Effector CD4-positive, alpha-beta T cell (primary cell): ENCODE measurements at places on chromosomes 2 and 18.

GRCh38 chr2:172196768-172197431, 94.2 kb upstream of the DLX2 start:
- no peak for DNase-seq

GRCh38 chr18:42756214-42756613, 359.3 kb downstream of the RIT2 start:
- no peak for DNase-seq

- no peak for DNase-seq
Observed at GRCh38 chr2:202039278-202040078, 5.8 kb downstream of the FZD7 start.

DNA sequence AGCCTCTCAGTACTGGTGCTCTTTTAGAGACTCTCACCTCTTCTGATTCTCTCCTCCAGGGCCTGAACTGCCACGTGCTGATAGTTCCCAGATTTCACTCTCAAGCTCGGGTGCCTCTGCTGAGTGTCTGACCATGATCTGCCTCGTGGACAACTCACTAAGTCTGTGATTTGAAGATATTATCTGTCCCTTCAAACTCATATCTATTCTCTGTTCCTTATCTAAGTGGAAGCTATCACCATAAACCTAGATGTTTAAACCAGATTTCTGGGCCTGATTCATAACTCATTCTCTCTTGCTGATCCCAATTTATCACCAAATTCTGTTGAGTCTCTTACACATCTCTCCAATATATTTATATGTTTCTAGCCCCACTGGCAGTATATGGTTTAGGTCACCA, 29.9 kb upstream of the KIDINS220 start:
- DNase-seq: no peak

- DNase-seq: no peak
Observed at GRCh38 chr2:129767346-129768035, 212.0 kb upstream of the RAB6C start.

DNA sequence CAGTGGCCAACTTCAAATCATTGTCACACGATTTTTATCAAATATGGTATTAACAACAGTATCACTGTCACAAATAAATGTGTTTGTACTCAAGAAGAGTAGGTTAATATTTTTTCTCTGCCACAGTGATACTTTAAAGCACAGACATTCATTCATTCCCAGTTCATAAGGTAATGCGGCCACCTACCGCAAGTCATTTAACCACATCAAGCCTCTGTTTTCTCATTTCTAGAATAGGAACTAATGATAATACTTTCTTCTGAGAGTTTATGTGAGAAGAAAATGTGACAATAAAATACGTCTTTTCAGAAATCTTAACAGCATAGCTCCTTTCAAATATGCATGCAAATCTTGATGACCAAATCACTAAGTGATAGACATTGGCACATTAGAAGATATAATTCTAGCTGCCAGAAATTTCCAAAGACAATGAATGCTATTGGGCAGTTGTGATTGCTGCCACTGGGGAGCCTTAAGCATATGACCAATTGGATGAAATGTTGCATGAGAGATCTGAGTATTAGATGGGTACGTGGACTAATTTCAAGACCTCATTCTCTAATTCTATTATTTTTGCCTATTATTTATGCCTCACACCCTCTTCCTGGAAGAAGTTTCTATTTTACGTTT, 430.9 kb downstream of the PID1 start:
- DNase-seq: no peak

DNA sequence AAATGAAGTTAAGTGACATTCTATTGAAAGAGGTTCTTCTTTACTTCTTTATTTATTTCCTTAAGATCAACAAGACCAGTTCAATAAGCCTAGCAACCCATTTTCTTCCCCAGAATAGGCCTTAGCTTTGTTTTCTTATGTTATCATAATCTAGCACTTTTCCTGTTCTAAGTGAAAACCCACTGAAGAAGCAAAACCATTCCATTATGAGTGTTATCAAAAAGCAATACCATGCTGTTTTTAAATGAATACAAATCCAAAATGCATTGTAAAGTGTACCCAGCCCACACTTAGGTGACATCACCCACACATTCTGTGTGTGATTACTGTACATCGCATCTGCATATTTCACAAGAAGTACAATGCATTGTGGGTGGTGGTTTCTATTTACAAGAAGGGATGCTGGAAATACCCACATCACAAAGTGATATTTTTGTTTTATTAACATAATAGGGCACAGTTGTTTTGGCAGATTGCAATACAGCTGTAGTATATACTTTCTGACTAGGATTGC, 679.5 kb downstream of the KCNJ3 start:
- no peak for DNase-seq

GRCh38 chr2:14569294-14569693, 63.2 kb upstream of the LRATD1 start:
- DNase-seq: no peak

GRCh38 chr2:25041307-25041927, 459 bp upstream of the EFR3B start:
- peak; percentile 24 for DNase-seq

- no peak for DNase-seq
Observed at GRCh38 chr2:174594456-174594855, 3.1 kb downstream of the WIPF1 start.

- no peak for DNase-seq
Observed at GRCh38 chr2:231172025-231172424, 26.4 kb upstream of the ARMC9 start.

- no peak for DNase-seq
Observed at GRCh38 chr2:218129458-218130135, 3.8 kb downstream of the CXCR2 start.

DNA sequence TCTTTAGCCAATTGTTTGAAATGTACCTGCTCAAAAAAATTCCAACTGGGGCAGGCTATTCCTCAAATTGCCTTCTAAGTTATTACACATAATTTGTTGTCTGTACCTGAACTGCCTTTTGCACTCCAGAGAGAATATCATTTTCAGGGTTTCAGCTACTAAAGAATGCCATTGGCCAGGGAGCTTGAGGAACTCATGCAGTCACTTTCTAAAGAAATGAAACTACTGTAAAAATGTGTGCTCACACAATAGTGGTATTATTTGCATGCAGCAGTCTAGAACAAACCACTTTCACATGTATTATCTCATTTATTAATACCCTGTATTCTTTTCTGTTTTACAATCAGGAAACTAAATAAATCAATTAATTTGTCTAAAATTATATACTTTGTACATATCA, 152.2 kb downstream of the PID1 start:
- no peak for DNase-seq

DNA sequence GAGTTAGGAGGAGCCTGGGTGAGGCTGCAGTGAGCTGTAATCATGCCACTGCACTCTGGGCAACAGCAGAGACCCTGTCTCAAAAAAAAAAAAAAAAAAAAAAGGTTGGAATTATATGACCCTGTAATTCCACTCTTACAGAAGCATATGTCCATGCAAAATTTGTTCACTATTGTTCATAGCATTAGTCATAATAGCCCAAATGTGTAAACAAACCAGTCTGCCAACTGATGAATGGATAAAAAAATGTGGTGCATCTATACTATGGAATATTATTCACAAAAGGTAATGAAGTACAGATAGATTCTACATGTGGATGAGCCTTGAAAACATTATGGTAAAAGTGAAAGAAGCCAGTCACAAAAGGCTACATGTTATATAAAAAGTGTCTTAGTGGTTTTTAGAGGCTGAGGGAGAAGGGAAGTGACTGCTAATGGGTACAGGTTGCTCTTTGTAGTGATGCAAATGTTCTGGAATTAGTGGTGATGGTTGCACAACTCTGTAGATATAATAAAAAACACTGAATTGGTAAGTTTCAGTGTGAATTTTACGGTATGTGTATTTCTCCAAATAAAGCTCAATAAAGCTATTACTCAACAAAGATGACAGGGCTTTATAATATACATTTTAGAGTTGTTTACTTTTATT, 9.4 kb downstream of the COA5 start:
- DNase-seq: no peak

DNA sequence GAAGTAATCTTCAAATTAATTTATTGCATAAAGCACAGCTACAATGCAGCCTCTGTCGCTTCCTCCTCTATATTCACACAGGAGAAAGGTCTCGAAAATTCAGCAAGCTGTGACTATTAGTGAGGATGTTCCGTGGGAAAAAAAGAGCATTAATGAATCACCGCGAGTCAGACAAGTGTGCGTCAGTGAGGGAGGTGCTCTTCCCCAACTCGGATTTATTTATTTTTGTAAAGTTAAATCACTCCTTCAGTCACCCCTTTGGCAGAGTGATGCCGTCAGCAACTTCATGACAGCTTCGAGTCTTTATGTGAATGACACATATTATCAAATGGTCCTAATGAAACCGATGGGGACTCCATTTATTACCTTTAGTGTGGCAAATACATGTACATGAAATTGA, 648.9 kb upstream of the SALL3 start:
- DNase-seq: no peak

- DNase-seq: no peak
Observed at GRCh38 chr2:27972311-27972710, 81.8 kb downstream of the BABAM2 start.

- DNase-seq: no peak
Observed at GRCh38 chr2:20465716-20466394, 19.0 kb downstream of the RHOB start.

GRCh38 chr2:208129744-208130711, at the start of gene CRYGC:
Gene CRYGC, minus strand, starts transcription at chr2:208129828. Its CDS starts 36 bp downstream, at chr2:208129792.
- no peak for DNase-seq

DNA sequence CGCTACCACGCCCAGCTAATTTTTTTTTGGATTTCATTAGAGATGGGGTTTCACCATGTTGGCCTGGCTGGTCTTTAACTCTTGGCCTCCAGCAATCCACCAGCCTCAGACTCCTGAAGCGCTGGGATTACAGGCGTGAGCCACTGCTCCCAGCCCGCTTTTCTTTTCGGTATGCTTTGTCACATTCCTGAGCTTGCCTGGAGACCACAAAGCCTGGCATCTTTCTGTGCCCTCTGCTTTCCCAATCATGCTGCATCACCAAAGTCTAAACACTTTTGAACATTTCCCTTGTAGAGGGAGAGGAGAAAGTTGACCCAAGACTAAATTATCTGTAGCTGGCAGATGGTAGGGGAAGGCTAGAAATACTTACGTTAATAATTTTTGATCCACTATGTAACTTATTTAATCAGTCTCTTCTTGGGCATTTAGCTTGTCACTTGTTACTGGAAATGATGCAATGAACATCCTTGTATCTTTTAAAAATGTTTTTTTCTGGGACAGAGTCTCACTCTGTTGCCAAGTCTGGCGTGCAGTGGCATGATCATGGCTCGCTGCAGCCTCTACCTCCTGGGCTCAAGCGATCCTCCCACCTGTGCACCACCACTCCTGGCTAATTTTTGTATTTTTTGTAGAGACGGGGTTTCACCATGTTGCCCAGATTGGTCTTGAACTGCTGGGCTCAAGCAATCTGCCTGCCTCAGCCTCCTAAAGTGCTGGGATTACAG, 2.7 kb upstream of the NPC1 start:
- no peak for DNase-seq

DNA sequence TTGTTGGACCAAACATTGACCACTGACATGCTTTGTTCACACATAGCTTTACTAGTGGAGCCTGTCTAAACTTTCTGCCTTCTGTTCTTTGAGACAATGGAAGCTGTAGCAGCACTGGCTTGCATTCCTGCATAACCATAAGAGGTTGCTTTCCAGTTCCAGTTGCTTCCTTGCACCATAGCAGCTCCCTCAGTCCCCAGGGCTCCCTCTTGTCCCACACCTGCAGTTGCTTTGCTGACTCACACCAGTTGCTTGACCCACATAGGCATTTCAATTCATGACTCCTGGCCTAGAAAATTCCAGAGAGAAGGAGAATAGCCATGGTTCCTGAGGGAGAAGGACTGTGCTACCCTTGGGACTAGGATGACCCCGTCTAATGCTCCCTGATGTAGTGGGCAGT, 20.9 kb downstream of the SGPP2 start:
- no peak for DNase-seq

GRCh38 chr2:54755641-54756326, 32.3 kb downstream of the EML6 start:
- DNase-seq: no peak

DNA sequence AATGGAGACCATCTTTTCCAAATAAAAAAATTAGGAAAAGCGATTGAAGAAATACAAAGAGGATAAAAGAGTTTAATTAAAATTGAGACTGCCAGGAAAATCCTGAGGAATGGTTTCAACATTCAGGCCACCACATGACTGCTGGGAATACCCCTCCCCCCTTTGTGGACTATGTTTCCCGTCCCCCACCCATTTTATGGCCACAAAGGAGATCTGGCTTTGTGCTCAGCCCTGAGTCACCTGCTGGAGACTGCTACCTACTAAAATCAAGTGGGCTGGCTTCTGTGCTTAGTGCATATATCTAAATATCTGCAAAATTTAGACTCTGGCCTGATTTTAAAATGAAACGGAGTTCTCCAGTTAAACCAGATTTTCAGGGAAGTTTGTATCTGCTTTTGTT, 10.1 kb downstream of the RND3 start:
- no peak for DNase-seq

GRCh38 chr18:23599809-23600208, 13.5 kb upstream of the NPC1 start:
- DNase-seq: no peak

GRCh38 chr2:98731894-98732349, 990 bp upstream of the MGAT4A start:
- no peak for DNase-seq

- no peak for DNase-seq
Observed at GRCh38 chr2:194698012-194698411, 959.0 kb upstream of the SLC39A10 start.

- DNase-seq: no peak
Observed at GRCh38 chr2:69499242-69499641, 62.0 kb upstream of the NFU1 start.

- DNase-seq: no peak
Observed at GRCh38 chr2:16194931-16195680, 254.8 kb downstream of the MYCN start.

DNA sequence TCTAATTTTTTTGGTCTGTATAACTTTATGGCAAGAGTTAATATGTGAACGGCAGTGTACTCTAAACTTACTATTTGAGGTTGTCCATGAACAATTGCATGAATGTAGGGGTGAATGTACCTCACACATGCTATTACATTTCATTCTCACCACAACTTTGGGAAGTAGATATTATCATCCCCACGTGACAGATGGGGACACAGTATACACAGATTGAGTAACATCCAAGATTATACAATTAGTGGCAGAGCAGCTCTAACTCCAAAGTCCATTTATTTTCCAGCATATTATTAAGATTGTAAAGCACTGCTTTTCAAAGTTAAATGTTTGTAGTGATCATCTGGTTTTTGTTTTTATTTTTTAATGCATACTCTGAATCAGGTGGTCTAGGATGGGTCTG, 622.1 kb upstream of the ZEB2 start:
- no peak for DNase-seq

DNA sequence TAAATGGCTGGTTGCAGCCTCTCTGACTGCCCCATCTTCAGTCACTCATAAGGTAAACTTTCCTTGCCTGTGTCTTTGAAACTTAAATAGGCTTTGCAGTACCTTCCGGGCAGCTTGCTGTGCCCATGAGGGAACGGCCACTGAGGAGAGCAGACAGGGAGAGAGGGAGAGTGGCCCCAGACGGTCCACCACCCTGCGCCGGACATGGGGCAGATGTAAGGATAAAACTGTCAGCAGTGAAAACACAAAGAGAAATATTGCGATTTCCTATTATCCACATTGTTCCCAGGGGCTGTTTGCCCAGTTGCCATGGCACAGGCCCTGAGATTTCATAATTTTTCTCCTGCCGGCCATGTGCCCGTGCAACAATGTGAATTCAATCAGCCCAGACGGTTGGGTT, 265.9 kb upstream of the SALL3 start:
- no peak for DNase-seq
